ENCODE measurements at places on chromosomes 2 and 18. TPM values are rescaled to one million over a fixed set of nuclear protein-coding genes. Genes with fewer than 3 reads are reported as not detected.

GRCh38 chr2:197294260-197294659, 16.3 kb downstream of the ANKRD44 start:
- DNase-seq = no peak

DNA sequence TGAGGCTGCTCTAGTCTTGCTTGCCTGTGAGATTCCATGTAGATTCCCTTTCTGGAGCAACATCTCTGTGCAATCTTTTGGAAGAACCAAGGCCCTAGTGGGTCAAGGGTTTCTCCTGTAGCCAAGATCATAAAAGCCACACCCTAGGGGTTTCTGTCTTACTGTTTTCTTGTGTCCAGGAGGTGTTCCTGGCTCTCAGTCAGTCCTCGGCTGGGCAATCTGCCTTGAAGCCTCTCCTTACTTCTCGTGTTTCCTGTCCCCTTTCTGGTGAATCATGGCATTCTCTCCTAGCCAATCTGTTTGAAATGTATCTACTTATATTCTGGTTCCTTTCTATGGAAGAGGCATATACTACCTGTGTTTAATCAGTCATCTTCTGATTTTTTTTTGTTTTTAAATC, 484.8 kb upstream of the UBE2E3 start:
- DNase-seq = no peak

DNA sequence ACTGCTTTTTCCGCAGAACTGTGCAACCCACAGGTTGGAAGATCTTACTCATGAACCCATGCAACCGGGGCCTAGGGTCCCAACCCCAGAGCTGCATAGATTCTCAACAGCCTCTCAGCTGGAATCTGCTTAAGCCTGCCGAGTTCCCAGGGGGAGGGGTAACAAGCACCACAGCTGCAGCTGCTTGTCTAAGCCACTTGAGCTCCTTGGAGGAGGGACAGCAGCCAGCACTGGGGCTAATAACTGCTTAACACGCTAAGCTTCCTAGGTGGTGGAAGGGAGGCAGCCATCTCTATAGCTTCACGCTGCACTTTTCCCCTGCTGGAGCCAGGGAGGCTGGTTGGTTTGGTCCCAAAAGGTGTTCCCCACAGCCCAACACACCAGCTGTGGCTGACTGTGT, 311.6 kb downstream of the DSC3 start:
- no peak for DNase-seq

MYO7B gene
- 6.1 TPM for total RNA-seq

GRCh38 chr18:22705328-22705727, 227.8 kb upstream of the RBBP8 start:
- DNase-seq = peak; percentile 60

- no peak for DNase-seq
Observed at GRCh38 chr2:90077948-90078347, 1386.5 kb downstream of the RPIA start.

CCDC150 gene
- 4.4 TPM for total RNA-seq

KIF5C gene
- 14.6 TPM for total RNA-seq

VWA3B gene
- not detected for total RNA-seq

- no peak for DNase-seq
Observed at GRCh38 chr2:105072039-105072438, 34.2 kb downstream of the MRPS9 start.

GBX2 gene
- 6.2 TPM for total RNA-seq

DNA sequence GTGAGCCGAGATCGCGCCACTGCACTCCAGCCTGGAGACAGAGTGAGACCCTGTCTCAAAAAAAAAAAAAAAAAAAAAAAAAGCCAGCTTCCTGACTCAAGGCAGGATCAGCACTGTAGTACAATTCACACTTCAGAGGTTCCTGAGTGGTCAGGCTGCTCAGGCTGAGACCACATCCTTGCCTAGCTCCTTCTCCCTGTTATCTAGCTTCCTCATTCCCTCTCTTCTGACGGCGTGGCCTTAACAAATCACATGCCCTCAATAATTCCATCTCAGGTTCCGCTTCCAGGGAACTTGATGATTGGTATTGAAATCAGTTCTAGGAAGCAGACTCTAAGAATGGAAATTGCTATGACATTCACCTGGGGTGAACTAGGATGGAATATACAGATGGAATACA, 29.8 kb upstream of the KDM3A start:
- DNase-seq = no peak

TOGARAM2 gene
- 0.69 TPM for total RNA-seq

GRCh38 chr2:134333646-134334189, 79.8 kb downstream of the MGAT5 start:
- no peak for DNase-seq

MATN3 gene
- total RNA-seq = 13.4 TPM

MEP1B gene
- total RNA-seq = not detected

DNA sequence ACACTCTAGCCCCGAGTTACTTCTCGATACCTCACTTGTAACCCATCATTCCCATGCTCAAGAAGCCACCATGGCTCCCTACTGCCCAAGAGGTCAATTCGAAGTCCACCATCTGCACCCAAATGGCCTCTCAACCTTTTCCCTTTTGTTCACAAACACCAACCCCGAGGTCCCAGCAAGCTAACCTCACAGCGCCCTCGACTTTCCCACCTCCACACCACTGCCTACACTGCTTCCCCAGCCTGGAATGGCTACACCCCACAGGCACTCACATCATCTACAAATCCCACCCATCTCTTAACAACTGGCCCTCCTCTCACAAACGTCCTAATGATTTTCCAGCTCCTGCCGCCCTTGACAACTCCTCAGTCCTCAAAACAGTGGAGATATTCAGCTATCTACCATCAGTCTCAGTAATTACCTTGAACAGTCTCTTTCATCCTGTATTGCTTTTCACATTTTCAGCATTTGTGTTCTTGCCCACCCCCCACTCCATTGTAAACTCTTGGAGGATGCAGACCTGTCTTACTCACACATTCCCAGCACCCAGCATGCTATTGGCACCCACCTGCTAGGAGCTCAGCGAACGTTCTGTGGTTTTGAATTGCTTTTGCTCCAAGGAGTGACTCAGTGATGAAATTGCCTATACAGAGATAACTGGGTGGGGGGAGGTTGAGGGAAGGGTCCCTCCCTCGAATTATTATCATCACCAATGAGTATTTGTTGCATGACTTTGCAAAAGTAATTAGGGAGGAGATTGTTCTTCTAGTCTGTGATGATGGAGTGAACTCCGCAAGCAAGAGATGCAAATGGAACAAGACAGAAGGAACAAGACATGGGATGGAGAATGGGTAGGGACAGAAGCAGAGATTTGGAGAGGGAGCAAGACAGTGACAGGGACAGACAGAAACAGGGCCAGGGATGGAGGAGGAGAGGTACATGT, 106.8 kb downstream of the CYP26B1 start:
- DNase-seq = peak; percentile 64

- DNase-seq = no peak
Observed at GRCh38 chr18:27244259-27244658, 59.2 kb upstream of the CHST9 start.

DNA sequence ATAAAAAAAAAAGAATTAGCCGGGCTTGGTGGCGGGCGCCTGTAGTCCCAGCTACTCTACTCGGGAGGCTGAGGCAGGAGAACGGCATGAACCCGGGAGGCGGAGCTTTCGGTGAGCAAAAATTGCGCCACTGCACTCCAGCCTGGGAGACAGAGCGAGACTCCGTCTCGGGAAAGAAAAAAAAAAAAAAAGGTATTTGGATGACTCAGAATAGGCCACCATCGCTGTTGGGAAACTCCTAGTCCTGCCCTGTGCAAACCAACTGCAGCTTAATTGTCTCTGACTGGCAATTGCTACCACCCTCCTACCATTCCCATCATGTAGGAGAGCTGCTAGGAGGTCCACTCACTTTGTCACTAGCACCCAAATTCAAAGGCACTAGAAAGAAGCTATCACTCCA, 43.5 kb downstream of the ATP8B1 start:
- DNase-seq = peak; percentile 36

CFAP221 gene
- 0.57 TPM for total RNA-seq

PREPL gene
- total RNA-seq = 53.9 TPM

DNA sequence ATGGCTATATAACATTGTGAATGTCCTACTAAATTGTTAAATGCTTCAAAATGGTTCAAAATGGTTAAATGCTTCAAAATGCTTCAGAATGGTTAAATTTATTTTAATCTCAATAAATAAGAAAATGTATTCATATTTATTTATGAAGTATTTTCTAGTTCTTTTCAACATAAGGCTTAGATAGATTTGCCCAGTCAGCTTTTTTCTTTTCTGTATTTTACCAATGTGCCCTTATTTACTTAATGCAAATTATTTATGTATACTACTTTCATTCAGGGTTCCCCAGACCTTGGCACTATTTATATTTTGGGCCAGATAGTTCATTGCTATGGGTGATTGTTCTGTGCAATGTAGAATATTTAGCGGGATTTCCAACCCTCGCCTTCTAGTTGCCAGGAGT, 546.7 kb downstream of the RIT2 start:
- no peak for DNase-seq

DNA sequence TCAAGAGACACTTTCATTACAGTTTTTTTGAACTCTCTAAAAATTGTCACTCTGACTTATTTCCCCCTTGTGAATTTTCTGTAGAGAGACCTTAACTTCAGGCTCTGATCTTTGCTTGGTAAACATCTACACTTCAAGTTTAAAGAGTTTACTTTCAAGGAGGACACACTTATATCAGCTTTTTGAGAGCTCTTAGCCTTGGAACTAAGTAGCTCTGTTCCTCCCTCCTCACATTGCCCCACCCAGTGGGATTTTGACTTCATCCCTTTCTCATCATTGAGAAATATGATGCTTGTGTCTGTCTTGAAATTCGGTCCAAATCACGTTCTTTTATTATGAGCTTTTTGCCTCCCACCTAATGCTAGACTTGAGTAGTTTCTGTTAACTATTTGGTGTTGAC, 433.4 kb upstream of the MEIS1 start:
- no peak for DNase-seq

GRCh38 chr2:157460897-157461296, 17.0 kb upstream of the CYTIP start:
- no peak for DNase-seq

GRCh38 chr2:3657881-3658280, at the start of gene ALLC:
TSS of gene ALLC (plus strand) at chr2:3658200. CDS start at chr2:3671158, 12,958 bp downstream.
- DNase-seq = no peak

GRCh38 chr2:1633936-1634587, 110.3 kb downstream of the PXDN start:
- no peak for DNase-seq

DNA sequence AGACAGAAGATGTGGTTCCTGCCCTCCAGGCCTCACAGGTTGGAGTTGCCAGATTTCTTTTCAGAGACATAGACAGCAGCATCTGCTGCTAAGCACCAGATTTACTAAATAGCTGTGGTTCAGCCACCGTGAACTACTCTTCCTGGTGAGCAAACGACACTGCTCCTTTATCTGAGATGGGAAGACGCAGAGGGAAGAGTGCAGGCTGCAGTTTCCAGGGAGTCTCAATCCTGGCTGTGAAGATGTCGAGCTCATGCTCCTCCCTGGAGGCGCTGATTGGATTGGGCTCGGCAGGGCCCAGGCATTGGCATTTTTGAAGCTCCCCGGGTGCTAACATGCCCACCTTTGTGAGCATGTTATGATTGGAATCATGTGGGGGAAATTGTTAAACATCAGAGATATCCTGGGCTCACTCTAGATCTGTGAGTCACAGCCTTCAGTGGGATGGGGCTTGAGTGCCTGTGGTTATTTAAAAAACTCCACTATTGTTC, 314.8 kb downstream of the TSN start:
- no peak for DNase-seq

DNA sequence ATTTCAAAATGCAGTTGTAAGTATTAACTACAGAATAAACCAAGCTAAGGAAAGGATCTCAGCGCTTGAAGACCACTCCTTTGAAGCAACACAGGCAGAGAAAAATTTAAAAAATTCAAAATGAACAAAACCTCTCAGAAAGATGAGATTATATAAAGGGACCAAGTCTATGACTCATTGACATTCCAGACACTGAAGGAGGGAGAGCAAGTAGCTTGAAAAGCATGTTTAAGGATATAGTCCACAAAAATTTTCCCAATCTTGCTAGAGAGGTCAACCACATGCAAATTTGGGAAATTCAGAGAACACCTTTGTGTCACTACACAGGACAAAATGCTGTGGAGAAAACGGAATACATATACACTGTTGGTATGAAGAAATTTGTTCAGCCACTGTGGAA, 112.6 kb upstream of the MC4R start:
- peak; percentile 7 for DNase-seq

GRCh38 chr2:25521665-25522387, 151.6 kb downstream of the DTNB start:
- peak; percentile 58 for DNase-seq

- peak; percentile 37 for DNase-seq
Observed at GRCh38 chr18:65788373-65788772, 37.6 kb downstream of the CDH7 start.

DNA sequence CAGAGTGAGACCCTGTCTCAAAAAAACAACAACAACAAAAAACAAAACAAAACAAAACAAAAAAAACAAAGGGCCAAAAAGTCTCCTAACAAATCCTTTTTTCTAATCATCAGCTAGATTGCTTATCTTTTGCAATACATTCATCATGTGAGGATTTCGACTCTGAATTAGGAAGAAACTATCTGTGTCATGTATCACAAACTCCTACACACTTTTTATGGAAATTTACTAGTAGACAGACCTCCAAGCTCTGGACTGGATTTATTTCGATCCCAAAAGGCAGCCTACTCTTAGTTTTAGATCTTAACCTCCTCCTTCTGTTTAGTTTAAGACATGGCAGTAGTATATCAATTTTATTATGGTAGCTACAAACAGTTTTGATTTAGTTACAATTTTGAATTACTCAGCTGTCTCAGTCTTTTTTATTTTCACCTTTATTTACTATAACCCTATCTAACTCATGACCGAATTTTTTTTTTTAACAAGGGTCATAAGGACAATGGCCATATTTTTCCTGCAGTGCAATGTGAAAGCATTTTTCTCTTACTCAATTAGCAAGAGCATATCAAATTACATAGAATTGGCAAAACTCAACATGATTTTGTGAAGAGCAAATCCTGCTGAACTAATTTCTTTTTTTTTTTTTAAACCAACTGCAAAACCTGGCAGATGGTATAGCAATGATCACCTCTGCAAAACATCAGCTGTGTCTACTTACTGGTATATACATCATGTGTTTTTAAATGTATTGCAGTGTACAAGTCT, 10.7 kb upstream of the CCDC88A start:
- DNase-seq = no peak

- DNase-seq = no peak
Observed at GRCh38 chr18:48367557-48367956, 41.6 kb downstream of the ZBTB7C start.

DNA sequence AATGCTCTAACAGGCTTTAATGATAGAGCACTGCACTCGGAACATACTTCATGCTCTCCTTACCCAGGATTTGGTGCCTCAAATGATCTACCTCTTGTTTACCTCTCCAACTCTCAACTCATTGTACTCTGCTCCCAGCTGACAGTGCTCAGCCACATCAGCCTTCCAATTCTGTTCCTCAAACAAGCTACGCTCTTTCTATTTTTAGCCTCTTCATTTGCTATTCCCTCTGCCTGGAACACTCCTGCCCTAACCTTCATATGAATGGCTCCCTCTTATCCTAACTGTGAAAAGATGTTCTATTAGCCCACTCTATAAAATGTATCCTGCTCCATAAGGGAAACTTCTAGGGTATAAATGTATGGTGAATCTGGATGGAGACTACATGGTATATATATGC, 42.5 kb downstream of the PIGN start:
- DNase-seq = no peak

SLC4A3 gene
- 11.4 TPM for total RNA-seq

TRMT61B gene
- 17.6 TPM for total RNA-seq

- no peak for DNase-seq
Observed at GRCh38 chr2:201923436-201924328, 110.0 kb upstream of the FZD7 start.

LRATD1 gene
- not detected for total RNA-seq
